Ureter (tissue), 1 donor: ENCODE measurements at places on chromosomes 1 and 21. TPM values are rescaled to one million over a fixed set of nuclear protein-coding genes. Genes with fewer than 3 reads are reported as not detected.

RPTN gene
- not detected for total RNA-seq

GRCh38 chr1:18817795-18818435, 41.5 kb downstream of the TAS1R2 start:
- no peak for DNase-seq

OLIG2 gene
- not detected for total RNA-seq

DNA sequence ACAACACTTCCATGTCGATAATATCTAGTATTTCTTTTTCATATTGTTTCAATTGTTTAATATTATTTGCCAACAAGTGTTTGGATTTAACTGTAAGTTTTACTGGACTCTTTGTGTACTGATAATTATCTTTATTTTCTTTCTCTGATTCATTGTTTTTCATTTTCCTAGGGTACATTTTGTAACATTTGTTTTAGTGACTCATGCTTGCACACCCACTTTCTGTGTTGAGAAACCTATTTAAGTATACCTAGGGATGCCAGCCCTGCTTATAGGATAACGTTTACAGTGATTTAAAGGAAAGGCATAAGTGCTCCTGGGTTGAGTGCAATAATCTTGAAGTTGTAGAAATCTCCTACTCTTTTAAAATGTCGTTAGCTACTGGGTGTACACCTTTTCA, 1386.0 kb upstream of the ADGRL4 start:
- no peak for DNase-seq

TTC39A gene
- 36.3 TPM for total RNA-seq

DNA sequence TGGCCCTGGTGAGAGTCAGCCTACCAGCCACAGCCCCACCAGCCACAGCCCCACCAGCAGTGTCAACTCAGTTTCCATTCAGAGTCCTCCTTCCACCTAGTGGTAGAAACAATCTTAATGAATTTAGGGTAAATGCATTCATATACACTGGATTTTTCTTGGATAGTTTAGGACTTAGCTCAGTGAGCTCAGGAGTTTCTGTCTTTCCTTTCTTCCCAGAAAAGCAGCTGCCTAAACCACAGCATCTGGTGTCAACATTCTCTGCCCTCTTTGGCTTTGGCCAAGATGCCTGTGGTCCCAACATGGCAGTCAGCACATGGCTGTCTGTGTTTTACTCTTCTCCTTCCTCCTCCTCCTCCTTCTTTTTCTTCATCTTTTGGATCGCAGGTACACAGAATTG, 94.0 kb downstream of the CLIC6 start:
- no peak for DNase-seq

- peak; percentile 72 for DNase-seq
Measured at GRCh38 chr1:116373431-116374352, 648 bp downstream of the ATP1A1 start.

TAS1R3 gene
- 0.42 TPM for total RNA-seq

DNA sequence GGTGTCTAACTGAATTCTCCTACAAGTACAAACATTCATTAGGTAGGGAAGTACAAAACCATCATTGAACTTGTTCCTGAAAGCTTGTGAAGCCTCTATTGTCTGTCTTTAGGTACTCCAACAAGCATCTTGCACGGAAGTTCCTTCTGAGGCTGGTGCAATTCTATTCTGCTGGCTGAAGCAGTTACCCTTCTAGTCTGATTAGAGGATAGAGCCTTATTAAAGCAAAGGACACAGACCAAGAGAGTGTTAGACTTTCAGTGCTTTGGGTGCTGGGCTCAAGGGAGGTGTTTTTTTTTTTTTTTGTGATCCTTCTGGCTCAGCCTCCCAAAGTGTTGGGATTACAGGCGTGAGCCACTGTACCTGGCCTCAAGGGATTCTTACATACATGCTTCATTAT, 43.8 kb downstream of the HHAT start:
- DNase-seq: no peak

DNA sequence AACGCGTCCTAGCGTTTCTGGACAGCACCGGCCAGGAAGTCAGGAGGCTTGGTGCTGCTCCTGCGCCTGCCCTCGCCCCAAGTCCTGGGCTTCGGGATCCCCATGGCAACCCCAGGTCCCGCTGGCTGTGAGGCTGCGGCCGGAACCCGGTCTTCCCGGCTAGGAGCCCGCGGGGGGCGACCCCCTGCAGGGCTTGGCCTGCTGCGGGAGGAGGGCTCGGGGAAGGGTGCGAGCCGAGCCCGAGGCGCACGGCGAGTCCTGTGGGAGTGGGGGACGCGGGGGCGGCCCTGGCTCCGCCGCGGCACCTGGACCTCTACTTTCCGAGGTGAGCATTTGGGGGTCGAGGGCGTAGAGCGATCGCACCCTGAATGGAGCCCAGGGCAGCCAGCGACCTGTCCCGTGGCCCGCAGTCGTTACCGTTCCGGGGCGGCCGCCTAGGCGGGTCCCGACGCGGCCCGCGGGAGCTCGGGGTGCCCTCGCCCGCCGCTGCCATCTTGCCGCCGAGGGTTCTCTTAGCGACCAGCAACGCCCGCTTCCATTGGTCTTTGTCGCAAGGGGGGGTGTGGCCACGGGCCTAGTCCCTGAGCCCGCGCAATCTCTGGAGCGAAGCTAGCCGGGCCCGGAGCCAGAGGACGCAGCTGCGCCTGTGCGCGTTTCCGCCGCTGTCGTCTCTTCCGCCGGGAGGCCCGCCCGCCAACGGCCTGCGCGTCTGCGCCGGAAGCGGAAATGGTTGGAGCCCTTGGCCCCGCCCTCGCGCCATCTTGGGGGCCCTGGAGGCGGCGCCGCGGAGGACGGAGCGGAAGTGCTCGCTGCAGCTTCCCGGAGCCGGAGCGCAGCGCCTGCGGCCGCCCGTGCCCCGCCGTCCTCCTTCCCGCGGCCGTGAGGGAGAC, at the start of the genes MORN1 and RER1:
Gene MORN1 (minus strand): TSS at position 514 of the 890 bp plus-strand sequence. CDS start 21 bp downstream, at position 493.
Gene RER1 (plus strand): TSS at position 801 of the 890 bp plus-strand sequence. CDS start 3,950 bp downstream, outside the sequence.
- DNase-seq: peak; percentile 99

GRCh38 chr1:168801032-168801745, 72.2 kb upstream of the DPT start:
- no peak for DNase-seq

DNA sequence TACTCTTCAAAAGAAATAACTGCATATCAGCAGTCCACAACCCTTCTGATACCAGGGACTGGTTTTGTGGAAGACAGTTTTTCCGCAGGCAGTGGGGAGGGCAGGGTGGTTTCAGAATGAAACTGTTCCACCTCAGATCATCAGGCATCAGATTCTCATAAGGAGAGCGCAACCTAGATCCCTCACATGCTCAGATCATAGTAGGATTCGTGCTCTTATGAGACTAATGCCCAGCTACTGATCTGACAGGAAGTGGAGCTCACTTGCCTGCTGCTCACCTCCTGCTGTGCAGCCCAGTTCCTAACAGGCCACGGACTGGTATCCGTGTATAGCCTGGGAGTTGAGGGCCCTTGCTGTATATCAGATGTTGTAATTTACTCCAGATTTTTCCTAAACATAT, 11.5 kb downstream of the RO60 start:
- no peak for DNase-seq

- no peak for DNase-seq
Measured at GRCh38 chr1:152042030-152042429, 5.2 kb upstream of the S100A11 start.

DNA sequence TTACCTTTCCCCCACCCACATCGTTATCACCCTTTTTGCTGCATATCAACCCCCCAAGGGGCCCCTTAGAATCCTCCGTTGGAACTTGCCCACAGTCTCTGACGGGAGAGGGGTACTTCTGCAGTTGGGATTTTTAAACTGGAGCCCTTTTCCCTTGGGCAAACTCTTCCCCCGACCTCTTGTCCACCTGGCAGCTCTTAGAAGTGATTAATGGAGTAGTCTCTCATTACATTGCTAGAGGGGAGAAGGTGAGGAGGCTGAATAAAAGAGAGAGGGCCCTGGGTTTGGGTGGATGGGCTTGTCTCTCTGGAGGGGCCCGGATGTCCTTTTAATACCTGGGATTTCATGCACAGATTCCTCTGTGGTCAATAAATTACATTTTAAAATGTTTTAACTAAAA, 27.2 kb upstream of the TSPAN2 start:
- DNase-seq: no peak

- DNase-seq: no peak
Measured at GRCh38 chr1:9758559-9759121, 65.1 kb downstream of the CLSTN1 start.

COL8A2 gene
- 8.0 TPM for total RNA-seq

GRCh38 chr1:16396591-16396990, 29.5 kb downstream of the SZRD1 start:
- peak; percentile 72 for DNase-seq

- no peak for DNase-seq
Measured at GRCh38 chr21:44484498-44485253, 29.4 kb downstream of the LRRC3 start.

ERICH3 gene
- total RNA-seq: not detected

GRCh38 chr1:94971491-94971924, 44.6 kb upstream of the CNN3 start:
- no peak for DNase-seq

- no peak for DNase-seq
Measured at GRCh38 chr1:36561361-36561724, 78.6 kb upstream of the CSF3R start.

GRCh38 chr1:94925004-94925403, 1.9 kb downstream of the CNN3 start:
- DNase-seq: no peak

DNA sequence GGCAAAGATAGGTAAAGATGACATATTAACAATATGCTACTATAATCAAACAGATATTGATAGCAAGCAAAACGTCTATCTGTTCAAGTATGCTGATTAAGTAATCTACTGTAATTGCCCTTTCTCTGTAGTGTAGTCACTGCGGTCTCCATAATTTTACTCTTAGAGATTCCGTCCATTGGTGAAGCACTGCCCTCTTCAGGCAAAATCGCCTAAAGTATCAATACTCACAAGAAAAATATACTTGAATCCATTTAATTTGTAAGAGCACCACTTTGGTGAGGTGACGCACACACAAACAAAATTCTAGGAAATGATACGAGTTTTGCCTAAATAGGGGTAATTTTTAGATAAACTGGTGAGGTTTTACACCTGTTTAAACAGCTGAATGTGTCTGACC, 434.6 kb upstream of the CHRM3 start:
- DNase-seq: no peak

DNA sequence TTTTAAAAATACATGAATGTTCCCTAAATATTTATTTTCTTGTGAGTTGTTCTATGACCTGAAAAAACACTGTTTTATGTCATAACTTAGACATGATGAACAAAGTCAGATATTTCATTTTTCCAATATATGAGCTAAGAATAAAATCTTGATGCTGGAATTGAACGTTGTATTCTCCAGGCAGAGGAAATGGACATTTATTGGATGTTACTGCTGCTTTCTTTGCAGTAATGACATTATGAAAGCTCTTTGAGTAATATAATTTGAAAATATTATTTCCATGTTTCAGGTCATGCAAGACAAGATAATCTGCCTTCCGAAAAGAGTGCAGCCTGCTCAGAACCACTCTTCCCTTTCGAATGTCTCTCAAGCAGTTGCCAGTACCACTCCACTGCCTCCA, 79.5 kb downstream of the LRRC8C start:
- DNase-seq: no peak

KIAA1614 gene
- 5.6 TPM for total RNA-seq

GRCh38 chr1:53047737-53048736, 14.0 kb upstream of the PODN start:
- no peak for DNase-seq

DNA sequence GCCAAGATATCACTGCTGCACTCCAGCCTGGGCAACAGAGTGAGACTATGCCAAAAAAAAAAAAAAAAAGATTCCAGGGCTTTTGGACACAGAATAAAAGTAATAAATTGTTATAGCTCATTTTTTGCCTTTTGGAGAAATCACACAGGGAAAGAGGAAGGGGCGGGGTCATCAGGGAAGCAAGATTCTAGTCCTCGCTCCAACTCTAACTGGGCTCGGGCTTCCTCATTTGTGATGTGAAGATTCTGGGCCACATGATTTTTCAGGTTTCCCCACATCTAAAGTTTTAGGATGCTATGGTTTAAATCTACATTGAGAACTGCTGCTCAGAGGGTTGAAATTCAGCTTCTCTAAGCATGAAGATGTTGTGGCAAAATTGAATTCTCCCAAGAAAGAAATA, 179.3 kb upstream of the PLXNA2 start:
- DNase-seq: no peak

VCAM1 gene
- total RNA-seq: 19.1 TPM

GRCh38 chr1:71463144-71463543, 382.3 kb upstream of the ZRANB2 start:
- DNase-seq: no peak

FAM72B gene
- 0.68 TPM for total RNA-seq

DNA sequence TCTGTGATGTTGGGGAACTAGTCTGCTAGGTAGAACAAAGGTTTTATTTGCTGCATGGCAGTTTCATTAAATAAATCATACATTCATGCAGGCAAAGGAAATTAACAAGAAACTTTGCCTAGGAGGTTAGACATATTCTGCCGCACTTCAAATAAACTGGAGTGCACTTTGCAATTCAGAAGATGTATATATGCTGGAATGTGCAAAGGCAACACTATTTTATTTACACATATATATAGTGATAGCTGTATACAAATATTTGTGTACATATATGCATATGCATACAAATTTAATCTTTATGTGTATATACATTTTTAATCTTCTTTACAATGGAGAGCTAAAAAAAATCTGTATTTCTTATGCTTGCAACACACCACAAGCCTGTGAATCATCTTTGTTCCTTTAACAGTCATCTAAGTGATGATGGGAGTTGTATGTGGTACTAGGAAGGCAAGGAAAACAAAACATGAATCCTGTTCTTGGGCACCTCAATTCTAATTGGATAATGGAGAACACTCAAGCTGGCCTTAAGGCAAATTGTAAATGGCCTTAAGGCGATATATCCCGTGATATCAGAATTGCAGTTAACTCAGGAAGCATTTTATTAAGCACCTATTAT, 605.8 kb upstream of the CAMK1G start:
- DNase-seq: no peak

FBXO28 gene
- total RNA-seq: 31.8 TPM

- no peak for DNase-seq
Measured at GRCh38 chr1:3105167-3105863, 36.3 kb downstream of the PRDM16 start.

DNA sequence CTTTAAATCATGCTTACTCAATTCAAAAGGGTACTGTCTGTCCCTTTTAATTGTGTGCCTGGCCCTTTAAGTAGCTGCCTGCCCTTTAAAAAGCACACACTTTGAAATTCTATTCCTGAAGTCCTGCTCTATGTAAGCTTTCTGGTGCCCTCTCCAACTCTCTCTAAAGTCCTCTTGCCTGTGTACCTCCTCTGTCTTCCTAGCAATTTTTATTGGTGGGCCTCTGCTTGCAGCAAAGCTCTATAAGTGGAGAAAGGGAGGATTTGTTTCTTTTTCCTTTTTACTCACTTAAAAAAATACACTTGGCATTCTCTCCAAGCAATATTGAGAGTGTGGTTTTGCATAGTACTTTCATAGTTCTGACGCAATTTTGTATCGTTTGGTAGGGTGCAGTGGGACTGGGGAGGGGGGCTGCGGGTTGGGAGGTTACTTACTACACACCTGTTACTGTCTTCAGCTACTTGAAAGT, 135.4 kb downstream of the LMO4 start:
- no peak for DNase-seq

IL20 gene
- total RNA-seq: not detected

DNA sequence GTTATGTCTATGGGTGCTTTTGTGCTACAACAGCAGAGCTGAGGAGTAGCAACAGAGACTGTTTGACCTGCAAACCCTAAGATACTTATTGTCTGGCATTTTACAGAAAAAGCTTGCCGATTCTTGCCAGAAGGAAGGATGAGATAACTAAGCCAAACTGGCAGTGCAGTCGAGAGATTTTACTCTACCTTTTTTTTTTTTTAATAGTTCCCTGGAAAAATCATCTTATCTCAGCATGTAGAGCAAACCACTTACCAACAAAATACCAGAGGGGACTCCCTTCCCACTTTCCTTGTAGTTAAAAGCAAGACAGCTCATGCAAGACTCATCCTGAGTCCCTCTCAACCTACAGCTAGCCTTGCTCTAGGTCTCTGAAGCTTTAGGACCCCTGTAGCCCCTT, 132.9 kb downstream of the SYT2 start:
- DNase-seq: no peak
